ENCODE measurements at places on chromosomes 4 and X.
A peak's percentile ranks its signal among the peaks of the same experiment; 100 is the strongest.

- DNase-seq, result no peak
These were observed 222.6 kb upstream of the PPARGC1A start for GRCh38 chr4:24112466-24112865.

- no peak for DNase-seq
These were observed 82.3 kb downstream of the SPRY1 start for GRCh38 chr4:123478859-123479345.

DNA sequence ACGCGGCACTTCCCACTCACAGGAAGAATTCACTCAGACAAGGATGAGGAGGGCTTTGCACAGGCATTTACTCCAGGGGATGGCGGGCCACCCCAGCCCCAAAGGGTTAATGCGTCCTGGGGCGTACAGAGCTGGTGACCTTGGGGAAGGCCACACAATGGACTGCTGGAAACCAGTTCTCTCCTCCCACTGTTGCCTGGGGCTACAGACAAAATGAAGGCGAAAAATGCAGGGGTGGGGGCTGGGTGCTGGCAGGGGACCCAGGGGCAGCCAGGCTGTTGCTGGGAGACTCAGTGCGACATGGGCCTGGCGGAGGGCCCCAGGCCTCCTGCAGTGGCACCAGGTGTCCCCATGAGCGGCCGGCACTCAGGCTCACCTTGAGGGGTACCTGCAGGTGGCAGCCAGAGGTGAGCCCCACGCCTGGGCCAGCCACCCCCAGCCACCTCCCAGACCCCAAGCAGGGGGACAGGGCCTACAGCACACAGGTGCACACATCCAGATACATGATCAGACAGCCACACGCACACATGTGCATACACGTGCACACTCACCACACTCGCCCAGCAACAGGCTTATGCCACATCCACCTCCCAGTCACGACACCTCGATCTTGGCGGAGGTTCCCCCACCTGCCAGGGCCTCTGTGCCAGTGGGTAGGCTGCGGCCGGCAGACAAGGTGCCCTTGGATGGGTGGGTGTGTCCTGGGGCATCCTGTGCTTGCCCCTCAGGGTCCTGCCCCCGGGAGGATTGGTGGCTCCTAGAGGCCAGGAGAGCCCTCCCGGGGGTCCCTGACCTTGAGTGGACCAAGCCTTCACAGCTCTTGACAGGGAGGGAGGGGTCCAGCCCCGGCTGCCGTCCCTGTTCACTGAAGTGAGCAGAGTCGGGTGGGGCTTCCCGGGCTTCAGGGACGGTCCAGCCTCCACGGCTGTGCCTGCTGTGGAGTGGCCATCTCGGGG, 13.1 kb downstream of the NAT8L start:
- DNase-seq, result no peak

DNA sequence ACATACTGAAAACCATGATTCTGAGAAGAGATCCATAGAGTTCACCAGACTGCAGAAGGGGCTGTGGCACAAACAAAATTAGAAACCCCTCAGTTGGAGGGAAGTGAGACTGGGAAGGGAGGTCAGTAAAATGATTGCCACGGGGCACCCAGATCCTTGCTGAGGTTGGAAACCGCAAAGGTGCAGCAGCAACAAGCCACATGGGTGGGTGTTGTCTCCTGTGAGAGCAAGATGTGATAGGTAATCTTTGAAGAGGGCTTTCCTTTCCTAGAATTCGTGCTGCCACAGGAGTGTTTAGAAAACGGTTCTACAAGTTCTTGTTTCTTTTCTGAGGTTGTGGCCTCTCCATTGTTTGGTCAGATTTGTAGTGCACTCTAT, 85.5 kb downstream of the NFKB1 start:
- DNase-seq, result peak; percentile 78

GRCh38 chr4:169922632-169923276, 103.4 kb downstream of the MFAP3L start:
- no peak for DNase-seq

- no peak for DNase-seq
These were observed 28.3 kb upstream of the DYNLT3 start for GRCh38 chrX:37875675-37876074.

- DNase-seq, result no peak
These were observed 117.1 kb downstream of the SPANXA1 start for GRCh38 chrX:141467442-141467841.

DNA sequence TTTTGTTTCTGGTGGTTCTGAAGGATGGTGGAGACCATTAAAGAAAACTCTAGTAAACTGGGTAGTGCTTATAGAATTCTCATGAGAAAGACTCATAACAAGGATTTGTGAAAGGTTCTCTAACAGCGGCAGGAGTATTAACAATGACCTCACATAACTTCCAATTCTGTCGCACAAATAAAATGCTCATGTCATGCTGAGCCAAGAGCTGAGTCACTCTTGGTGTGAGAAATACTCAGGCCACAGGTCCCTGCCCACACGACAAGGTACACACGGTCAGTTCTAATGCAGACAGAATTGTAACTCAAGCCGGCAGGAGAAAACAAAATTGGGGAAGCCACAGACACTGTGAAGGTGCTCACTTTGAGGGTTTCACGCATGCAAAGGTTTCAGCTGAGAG, 34.4 kb upstream of the C4orf50 start:
- no peak for DNase-seq

DNA sequence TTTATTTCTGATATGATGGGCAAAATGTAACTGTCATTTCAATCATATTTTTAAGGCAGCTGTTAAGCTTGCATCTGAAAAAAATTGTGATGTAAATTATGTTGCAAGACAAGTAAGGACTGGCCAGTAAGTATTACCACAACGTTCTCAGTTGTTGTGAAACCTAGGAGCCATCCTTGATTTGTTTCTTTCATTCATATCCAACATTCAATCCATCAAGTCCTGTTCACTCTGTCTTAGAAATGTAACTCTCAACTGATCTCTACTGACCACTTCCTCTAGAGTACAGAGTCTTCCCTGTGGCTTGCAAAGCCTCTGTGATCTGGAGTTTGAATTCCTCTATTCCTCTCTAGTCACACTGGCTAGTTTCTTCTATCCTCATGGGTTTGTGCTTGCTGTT, 161.4 kb upstream of the MAD2L1 start:
- DNase-seq, result no peak

GRCh38 chr4:823176-823760, 2.7 kb downstream of the CPLX1 start:
- no peak for DNase-seq

GRCh38 chr4:183099537-183100297, 660 bp downstream of the WWC2 start:
- DNase-seq, result peak; percentile 27

GRCh38 chr4:827209-828081, 1.5 kb upstream of the CPLX1 start:
- DNase-seq, result no peak

GRCh38 chrX:132791714-132792113, 166.7 kb downstream of the HS6ST2 start:
- no peak for DNase-seq

GRCh38 chrX:141732031-141732430, 33.5 kb upstream of the SPANXD start:
- no peak for DNase-seq

- DNase-seq, result peak; percentile 28
These were observed 33.8 kb downstream of the OTUD6A start for GRCh38 chrX:70096052-70096451.

- DNase-seq, result no peak
These were observed 366.7 kb upstream of the FAT1 start for GRCh38 chr4:187090401-187090800.

GRCh38 chr4:168882650-168883233, 127.3 kb downstream of the CBR4 start:
- no peak for DNase-seq

DNA sequence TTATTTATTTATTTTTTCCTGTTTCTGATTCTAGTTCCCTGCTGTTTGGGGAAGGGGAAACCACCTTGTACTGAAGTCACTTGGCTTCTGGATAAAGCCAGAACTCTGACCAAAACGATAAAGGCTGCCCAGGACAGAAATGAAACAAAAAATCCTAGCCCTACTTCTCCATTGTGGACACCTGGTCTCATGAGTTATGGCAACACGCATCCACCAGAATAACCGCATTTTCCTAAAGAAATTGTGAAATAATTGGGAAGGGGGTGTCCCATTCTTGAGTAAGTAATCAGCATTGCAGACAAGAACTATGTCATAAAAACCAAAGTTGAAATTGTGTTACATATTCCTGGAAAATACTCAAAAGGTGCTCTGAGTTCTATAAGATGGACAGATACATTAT, 42.1 kb downstream of the SLC9A7 start:
- DNase-seq, result no peak

DNA sequence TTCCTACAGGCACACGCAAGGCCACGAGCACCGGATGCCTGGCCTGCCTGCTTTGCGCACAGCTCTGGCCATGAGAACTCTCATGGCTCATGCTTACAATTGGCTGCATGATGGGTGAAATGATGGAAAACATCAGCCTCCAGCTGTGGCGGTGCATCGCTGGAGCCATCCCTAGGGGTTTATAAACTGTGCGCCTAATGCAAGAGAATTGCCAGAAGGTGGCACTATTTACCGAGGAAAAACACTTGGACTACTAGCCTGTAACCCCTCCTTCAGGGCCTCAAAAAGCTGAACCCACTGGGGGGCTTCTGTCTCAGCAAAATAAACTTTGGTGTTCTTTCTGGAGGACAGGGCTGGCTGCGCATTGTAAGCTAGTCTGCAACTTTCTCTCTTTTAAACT, 51.9 kb downstream of the PHKA2 start:
- DNase-seq, result peak; percentile 20

- DNase-seq, result no peak
These were observed 476.4 kb upstream of the HS3ST1 start for GRCh38 chr4:11904846-11905739.

- DNase-seq, result no peak
These were observed 26.9 kb downstream of the SLC2A9 start for GRCh38 chr4:9994246-9994847.

GRCh38 chrX:49287665-49288064, 15.8 kb upstream of the GAGE10 start:
- DNase-seq, result no peak
